ENCODE measurements at places on chromosomes 3 and 15.
A peak's percentile ranks its signal among the peaks of the same experiment; 100 is the strongest.

- no peak for DNase-seq
Observed at GRCh38 chr15:29935296-29936004, 113.2 kb upstream of the TJP1 start.

- DNase-seq = peak; percentile 23
Observed at GRCh38 chr15:77083381-77084160, 12.7 kb upstream of the TSPAN3 start.

- DNase-seq = no peak
Observed at GRCh38 chr3:38837358-38837757, 21.3 kb upstream of the SCN10A start.

GRCh38 chr3:141256820-141257219 is 25.2 kb downstream of the PXYLP1 start:
- no peak for DNase-seq

DNA sequence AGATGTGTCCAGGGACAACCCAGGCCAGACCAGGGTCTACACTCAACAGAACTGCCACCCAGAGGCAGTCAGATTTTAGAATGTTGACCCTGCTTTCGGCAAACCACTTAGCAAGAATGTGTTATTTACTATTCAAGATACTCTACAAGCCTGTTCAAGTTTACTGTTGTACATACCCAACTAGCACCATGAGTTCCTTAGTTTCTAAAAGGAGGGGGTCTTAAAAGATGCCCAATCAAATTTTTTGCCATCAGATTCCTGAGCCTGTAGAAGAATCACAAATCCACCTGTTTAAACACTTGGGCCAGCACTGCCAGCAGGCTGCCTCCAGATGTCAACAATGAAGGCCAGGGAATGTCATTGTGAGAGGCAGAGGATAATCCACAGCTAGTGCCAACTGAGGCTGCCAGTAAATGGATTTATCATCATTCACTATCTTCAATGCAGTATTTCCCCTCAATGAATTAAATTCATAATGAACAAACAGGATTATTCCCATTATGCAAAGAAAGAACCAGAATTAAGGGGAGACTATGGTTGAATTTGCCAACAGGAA is 43.5 kb upstream of the SNRPA1 start:
- DNase-seq = no peak

- DNase-seq = no peak
Observed at GRCh38 chr3:138945709-138946662, 951 bp downstream of the FOXL2 start.

- DNase-seq = no peak
Observed at GRCh38 chr15:101276501-101277037, 716 bp downstream of the SELENOS start.

- DNase-seq = no peak
Observed at GRCh38 chr3:119647171-119647570, 13.2 kb downstream of the POPDC2 start.

- no peak for DNase-seq
Observed at GRCh38 chr15:71143373-71144310, 28.4 kb downstream of the THSD4 start.

- no peak for DNase-seq
Observed at GRCh38 chr3:63673111-63673510, 20.6 kb downstream of the SNTN start.

DNA sequence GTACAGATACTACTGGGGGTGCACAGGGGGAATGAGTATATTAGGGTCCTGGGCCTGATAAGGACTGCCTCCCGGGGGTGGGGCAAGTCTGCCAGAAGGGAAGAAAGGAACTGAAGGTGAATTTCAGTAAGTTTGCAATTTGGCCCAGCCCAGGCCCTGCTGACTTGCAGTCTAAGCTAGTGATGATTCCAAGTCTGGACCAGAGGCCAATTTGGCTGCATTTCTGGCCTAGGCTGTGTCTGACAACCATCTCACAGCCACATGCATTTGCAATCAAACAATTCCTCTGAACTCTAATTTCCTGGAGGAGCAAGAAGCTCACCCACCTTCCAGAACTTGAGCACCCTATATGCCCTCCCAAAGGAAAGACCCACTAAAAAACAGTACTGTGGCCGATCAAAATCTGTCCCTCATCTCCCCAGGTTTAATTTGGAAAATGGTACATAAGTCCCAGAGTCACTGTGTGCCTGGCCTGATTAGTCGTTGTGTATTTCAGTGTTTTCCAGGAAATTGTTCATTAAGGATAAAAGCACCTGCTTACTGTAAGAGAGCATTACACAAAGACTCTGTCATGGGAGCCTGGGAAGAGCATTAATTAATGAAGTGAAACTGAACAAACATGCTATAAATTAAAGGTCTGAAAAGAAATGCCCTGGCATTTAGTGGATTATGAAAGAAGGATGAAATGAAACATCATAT is 114.5 kb downstream of the MEGF11 start:
- no peak for DNase-seq

GRCh38 chr15:38202361-38202760 is 50.3 kb upstream of the SPRED1 start:
- DNase-seq = no peak

DNA sequence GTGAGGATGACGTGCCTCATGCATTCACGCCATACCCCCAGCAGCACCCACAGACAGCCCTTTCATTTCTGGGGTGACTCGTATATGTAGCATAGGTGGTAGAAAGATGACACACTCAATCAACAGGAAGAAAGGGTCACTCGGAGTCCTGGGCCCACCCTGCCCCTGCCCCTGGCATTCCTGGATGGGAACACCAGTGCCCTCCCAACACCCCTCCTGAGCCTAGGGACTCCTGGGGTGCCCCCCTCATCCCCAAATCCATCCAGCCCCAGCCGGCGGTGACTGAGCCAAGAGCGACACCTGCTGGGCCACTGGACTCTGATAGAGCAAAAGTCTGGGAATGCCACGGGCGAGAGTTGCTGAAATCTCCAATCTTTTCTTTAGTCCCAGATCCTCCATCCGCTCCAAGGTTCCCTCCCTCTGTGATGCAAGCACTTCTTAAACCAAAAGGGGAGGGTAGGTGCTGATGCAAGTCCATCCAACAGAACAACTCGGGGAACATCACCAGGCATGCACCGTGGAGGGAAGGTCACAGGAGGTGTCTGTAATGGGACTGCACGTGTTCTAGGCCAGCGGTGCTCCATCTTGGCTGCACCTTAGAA is 31.1 kb downstream of the ACAN start:
- no peak for DNase-seq

GRCh38 chr3:184620475-184621119 is 59.0 kb downstream of the EPHB3 start:
- DNase-seq = no peak

DNA sequence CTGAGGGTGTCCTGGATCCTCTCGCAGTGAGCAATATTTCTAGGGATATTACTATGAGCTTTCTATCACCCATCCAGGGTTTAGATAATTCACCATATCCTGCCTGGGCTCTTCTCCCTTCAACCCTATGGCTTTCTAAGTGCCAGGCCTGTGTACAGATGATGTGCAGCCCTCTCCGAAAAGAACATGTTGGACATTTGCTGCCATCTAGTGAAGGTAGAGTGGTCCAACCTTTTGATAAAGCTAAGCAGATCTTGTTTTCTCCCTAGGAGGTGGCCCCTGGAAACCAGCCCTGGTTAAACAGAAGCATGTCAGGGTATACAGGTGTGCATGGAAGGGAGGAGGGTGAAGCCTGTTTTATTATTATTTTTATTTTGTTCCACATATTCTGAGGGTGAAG is 27.9 kb upstream of the SCN10A start:
- no peak for DNase-seq

GRCh38 chr15:79257454-79257853 is 25.1 kb upstream of the ANKRD34C start:
- no peak for DNase-seq

- no peak for DNase-seq
Observed at GRCh38 chr3:122940628-122941086, 86.9 kb downstream of the SEMA5B start.

DNA sequence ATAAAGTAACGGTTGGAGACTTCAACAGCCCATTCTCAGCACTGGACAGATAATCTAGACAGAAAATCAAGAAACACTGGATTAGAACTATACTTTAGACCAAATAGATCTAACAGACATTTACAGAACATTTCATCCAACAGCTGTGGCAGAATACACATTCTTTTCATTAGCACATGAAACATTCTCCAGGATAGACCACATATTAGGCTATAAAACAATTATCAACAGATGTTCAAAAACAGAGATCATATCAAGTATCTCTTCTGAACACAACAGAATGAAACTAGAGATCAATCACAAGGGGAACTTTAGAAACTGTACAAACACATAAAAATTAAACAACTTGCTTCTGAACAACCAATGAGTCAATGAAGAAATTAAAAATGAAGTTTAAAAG is 133.3 kb downstream of the ADAM10 start:
- no peak for DNase-seq

- DNase-seq = no peak
Observed at GRCh38 chr3:14576163-14576562, 36.0 kb upstream of the GRIP2 start.

Measured in central memory CD8-positive, alpha-beta T cell (primary cell).